ENCODE measurements at places on chromosomes 16 and 17. TPM values are rescaled to one million over a fixed set of nuclear protein-coding genes. Genes with fewer than 3 reads are reported as not detected.

DNA sequence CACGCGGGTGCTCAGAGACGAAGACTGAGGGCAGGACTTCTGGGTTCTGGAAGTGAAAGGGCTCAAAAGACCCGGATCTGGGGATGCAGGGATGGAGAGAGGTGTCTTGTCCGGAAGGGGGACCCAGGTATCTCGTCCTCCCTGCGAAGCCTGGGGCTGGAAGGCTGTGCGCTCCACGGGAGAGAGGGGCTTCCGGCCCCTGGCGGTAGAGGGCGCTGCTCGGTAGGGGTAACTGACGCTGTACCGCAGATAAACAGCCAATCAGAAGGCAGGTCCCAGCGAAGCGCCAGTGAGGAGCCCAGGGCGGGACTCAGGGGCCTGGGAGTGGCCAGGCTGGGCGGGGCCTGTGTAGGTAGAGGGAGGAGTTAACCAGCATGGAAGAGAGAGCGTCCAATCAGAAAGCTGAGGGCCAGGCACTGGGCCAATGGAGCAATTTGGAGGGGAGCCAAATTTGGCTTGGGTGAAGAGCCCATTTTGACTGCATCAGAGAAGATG lies 804 bp downstream of the TGFB1I1 start:
- no peak for DNase-seq

- DNase-seq, result no peak
Observed at GRCh38 chr16:57798267-57798810, 4.0 kb downstream of the KIFC3 start.

DNA sequence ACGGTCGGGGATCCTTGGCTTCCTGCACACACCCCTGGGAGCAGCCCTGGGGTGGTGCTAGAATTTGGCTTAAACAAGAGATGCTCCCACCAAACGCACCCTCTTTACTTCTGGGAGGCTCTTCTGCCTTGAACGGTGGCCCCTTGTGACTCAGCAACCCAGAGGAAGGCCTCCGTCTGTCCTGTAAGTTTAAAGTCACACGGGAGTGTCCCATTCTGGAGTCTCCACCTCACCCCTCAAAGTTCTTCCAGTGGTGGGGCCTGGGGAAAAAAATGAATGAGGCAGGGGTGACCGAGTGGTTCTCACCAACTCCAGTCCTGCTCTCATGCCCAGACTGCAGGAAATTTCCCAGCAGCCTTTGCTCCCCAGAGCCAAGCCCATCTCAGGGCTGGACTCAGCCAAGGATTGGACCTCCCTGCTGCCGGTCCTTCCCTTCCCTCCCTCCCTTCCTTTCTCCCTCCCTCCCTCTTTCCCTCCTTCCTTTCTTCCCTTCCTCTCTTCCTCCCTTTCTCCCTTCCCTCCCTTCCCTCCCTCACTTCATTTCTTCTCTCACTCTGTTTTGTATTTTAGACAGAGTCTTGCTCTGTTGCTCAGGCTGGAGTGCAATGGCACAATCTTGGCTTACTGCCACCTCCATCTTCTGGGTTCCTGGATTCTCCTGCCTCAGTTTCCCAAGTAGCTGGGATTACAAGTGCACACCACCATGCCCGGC lies 11.4 kb downstream of the ITGAD start:
- DNase-seq, result no peak

- DNase-seq, result no peak
Observed at GRCh38 chr16:63363738-63364137, 1327.5 kb upstream of the CDH8 start.

- peak; percentile 87 for DNase-seq
Observed at GRCh38 chr17:30831663-30832437, at the start of gene ATAD5. TSS of gene ATAD5 (plus strand) at chr17:30831966. CDS start at chr17:30832348, 382 bp downstream.

- no peak for DNase-seq
Observed at GRCh38 chr16:80103463-80103862, 437.3 kb upstream of the DYNLRB2 start.

- no peak for DNase-seq
Observed at GRCh38 chr17:72567774-72568173, 447.0 kb downstream of the SOX9 start.

GRCh38 chr17:56300144-56300543 lies 146.9 kb downstream of the ANKFN1 start:
- no peak for DNase-seq

GRCh38 chr17:17351901-17352781 lies 49.0 kb downstream of the NT5M start:
- no peak for DNase-seq

DNA sequence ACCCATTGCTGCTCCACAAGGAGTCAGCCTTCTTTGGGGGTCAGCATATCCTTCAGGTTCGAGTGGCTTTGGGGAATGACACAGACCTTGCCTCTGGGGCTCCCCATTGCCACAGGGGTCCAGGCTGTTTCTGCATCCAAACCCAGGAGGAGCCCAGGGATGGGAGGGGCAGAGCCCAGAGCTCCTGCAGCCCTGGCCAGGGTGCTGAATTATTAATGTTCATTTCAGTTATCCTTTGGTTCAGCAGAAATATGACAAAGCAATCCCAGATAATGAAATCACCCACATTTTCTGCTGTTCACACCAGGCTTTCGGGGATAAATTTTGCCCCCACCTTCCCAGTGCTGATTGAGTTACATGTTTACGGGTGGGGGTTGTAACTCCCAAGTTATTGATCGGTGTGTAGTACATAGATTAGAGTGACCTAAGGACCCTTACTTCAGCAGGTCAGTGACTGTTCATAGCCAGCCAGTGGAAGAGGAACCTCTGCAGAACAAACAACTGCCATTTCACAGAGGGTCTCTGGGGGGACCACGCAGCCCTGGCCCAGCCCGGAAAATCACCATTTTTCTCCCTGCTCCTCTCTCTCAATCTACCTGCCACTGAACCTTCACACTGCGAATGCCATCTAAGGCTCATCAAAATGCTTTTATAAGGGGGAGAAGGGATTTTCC lies 240.3 kb upstream of the N4BP1 start:
- DNase-seq, result no peak

DNA sequence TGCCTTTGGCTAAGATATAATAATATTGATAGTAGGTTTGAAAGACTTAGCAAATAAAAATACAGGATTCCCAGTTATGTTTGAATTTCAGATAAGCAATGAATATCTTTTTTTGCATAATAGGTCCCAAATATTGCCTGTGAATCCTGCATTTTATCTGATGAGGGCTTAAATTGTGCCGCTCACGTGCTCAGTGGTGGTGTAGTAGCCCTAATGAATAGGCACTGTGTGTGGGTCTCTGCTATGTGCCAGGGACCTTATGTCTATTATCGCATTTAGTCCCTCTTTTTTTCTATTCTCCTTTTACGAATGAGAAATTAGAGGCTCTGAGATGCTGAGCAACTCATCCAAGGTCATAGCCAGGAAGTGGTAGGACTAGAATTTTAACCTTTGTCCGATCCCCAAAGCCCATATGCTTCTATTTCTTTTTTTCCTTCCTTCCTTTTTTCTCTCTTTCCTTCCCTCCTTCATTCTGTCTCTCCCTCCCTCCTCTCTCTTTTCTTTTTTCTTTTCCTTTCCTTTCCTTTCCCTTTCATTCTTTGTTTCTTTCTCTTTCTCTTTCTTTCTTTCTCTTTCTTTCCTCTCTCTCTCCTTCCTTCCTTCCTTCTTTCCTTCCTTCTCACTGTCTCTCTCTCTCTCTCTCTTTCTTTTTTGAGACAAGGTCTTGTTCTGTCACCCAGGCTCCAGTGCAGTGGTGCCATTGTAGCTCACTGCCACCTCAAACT lies 47.2 kb downstream of the RGS9 start:
- DNase-seq, result no peak

GRCh38 chr16:13931845-13932244 lies 11.9 kb downstream of the ERCC4 start:
- DNase-seq, result no peak

DNA sequence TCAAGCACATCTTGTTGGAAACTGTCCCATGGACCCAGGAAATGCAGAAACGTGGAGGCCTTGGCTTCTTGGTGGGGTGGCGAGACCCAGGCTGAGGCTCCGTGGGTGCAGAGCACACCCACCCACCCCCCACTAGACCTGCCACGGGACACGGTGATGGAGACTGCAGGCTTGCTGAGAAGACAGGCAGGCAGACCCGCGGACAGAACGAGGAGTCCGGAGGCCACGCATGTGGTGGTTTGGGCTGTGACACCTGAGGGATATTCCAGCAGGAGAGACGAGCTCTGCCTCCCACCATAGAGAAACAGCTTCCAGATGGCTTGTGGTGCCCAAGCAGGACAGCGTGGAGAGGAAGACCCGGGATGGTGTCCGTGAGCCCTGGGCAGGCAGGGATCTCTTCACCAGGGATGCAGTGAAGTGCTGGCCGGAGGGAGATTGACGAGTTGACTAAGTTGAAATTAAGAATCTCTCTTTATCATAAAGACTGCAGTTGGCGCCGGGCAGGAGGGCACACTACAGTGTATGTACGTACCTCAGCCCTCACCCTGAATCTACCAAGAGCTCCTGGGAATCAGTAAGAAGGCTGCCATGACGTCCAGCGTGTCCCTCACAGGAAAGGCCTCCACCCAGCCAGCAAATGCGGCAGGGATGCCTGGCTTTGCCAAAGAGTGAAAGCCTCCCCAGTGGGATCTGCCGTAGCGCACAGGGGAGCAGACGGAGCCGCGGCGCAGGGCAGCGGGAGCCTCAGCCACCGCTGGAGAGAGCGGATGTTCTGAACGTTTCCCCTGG lies 8.2 kb downstream of the UBE2I start:
- DNase-seq, result no peak

- DNase-seq, result peak; percentile 70
Observed at GRCh38 chr17:67364847-67365737, 1.3 kb downstream of the PSMD12 start.

GRCh38 chr17:43880420-43880991 lies 26.8 kb downstream of the MPP2 start:
- peak; percentile 15 for DNase-seq

DNA sequence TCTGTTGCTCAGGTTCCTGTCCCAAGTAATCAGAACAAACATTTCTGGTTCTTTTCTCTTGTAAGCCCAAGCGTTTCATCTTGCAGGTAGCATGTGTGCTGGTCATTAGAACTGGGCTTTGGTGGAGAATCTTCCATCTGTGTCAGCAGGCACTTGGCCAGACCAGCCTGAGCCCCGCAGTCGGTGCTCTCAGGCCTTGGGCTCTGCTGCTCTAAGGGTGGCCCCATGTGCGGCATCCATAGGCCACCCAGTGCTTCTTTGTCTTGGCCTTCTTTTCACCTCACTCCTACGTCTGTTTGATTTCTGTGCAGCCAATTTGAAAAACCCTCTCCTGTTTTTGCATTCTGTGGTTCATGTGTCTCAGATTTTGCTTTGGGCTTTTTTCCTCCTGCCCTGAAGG lies 51.6 kb downstream of the PLD6 start:
- DNase-seq, result no peak

GRCh38 chr16:84115919-84116719 lies 623 bp downstream of the MBTPS1 start:
- peak; percentile 78 for DNase-seq

- no peak for DNase-seq
Observed at GRCh38 chr17:66466840-66467367, 164.5 kb downstream of the PRKCA start.

GRCh38 chr17:40841246-40841645 lies 18.8 kb upstream of the KRT10 start:
- DNase-seq, result no peak

Gene KRT33A
- not detected for polyA plus RNA-seq

Gene AHSP
- not detected for polyA plus RNA-seq

Gene MRTFB
- polyA plus RNA-seq, result 5.3 TPM

Gene GINS3
- polyA plus RNA-seq, result 2.8 TPM

Gene CACNG4
- polyA plus RNA-seq, result not detected
